ENCODE measurements at places on chromosomes 2 and 18.

- no peak for DNase-seq
Measured at GRCh38 chr2:167013227-167013626, 124.9 kb downstream of the XIRP2 start.

- no peak for DNase-seq
Measured at GRCh38 chr2:172525601-172526000, 30.3 kb upstream of the PDK1 start.

DNA sequence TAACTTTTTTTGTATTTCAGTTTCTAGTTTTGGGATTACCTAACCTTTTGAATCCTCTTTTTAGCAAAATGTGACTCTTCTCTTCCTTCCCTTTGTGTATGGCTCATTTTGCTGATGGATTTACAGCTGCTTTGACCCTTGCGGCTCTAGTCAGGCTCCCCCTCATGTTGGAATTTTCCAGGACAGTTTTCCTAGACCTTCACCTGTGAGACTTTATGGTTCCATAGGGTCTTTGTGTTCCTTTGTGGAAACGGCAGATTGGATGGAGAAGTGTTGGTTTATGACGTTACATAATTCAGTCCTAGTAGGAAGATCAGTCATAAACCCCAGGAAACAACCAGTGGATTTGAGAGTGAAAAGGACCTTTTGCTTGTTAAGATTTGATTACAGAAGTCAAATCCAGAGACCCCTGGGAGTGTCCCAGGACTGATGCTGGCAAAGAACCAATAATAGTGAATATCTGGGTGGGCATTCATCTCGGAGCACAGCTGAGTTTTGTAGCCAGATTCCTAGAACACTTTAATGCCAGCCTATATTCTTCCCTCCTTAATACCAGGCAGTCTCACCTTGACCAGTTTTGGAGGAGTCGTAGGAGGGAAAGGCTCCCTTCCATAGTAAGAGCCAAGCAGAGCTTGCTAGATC lies 42.7 kb downstream of the SOCS6 start:
- no peak for DNase-seq

DNA sequence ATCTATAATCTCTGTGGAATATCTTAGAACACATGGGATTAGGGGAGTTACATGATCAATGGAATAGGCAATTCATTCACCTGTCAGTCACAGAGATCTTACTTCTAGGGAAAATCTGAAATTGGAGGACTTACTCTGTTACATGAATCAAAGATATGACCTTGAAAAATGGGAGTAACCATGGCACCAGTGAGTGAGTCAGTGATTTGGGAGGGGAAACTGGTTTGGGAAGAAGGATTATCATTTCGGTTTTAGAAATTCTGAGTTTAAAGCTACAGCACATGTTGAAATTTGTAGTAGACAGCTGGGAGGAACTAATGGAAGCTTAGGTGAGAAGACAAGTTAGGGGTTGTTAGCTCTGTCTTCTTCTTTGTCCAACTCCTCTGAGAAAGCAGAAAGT lies 153.7 kb downstream of the CAMKMT start:
- no peak for DNase-seq

- no peak for DNase-seq
Measured at GRCh38 chr2:144606466-144607095, 86.7 kb upstream of the ZEB2 start.

Measured in activated CD8-positive, alpha-beta T cell treated with anti-CD3 and anti-CD28 coated beads for 36 hours (primary cell).